ENCODE measurements at places on chromosomes 4 and X. TPM values are rescaled to one million over a fixed set of nuclear protein-coding genes. Genes with fewer than 3 reads are reported as not detected.

The SH2D1A gene
- total RNA-seq: not detected

The TLR10 gene
- not detected for total RNA-seq

GRCh38 chrX:45614853-45615252, 414.2 kb upstream of the DIPK2B start:
- DNase-seq: no peak

DNA sequence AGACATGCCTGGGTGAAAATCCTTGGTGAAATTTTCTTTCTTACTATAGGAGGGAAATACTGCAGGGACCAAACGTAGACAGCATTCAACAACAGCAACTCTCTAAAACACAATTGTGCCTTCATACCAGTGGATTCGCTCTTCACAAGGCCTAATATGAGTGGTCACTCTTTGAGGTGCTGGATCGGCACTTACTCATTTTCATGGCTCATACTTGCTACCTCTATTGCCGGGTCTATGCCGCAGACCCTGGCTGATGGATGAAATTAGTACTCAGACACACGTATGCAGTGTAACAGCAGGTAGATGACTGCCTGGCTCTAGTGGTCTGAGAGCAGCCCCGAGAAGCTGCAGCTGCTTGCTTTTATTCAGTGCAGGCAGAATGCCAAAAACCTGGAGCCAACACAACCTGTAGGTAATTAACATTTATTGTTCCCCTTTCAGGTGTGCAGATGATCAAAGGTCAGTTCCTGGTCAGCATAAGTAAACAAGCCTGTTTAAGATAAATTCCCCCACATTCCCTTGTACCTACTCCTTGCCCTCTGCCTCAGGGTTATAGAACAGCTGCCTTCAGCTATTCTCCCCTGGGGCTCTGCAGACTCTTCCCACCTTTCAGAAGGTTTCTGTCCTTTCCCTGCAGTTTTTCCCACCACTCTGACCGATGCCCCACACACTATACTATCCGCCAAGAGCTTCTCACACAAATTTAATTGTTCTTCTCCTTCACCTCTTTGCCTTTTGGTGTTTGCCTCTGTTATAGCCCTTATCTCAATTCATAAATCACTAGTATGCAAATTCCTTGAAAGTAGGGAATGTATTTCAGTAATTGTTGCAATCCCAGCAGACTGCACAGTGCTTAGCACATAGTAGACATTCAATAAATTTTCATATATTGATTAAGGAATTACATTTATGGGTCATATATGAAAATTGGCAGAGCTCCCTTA, 210.0 kb downstream of the SPANXN3 start:
- DNase-seq: no peak

- no peak for DNase-seq
Measured at GRCh38 chr4:9926586-9926985, 94.7 kb downstream of the SLC2A9 start.

DNA sequence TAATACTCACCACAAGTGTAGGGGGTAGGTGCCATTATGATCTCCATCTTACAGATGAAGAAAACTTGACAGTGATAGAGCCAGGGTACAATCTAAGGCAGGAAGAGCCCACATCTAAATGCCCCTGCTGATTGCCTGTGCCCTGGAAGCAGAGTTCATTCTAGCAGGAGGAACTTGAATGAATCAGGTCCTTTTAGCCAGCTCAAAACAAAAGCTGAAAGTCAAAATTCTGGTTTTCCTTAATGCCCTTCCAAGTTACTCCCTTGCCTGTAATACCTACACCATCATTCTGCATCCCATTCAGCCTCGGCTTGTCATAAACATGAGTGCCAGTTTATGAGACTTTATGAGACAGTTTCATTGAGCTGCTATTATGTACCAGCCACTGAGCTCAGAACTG, 89.6 kb downstream of the SCD5 start:
- no peak for DNase-seq

- peak; percentile 59 for DNase-seq
Measured at GRCh38 chr4:27007507-27007906, 146.9 kb downstream of the STIM2 start.

GRCh38 chr4:113958766-113959538, 20.5 kb downstream of the ARSJ start:
- DNase-seq: peak; percentile 90

DNA sequence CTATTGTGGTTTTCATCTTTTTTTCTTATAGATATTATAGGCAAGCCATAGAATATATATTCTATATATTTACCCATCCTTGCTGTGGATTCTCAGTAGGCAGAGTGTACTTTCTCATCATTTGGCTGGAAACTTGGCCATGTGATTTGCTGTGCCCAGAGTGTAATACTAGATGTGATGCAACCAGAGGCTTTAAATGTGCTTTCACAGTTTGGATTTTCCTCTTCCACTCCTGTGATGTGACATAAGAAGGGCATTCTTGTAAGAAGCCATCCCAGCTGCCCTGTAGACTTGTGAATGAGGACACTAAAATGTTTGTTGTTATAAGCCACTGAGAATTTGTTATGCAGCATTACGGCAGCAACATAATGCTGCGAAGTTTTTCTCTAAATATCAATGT, 10.4 kb upstream of the HPGDS start:
- DNase-seq: no peak

- DNase-seq: peak; percentile 61
Measured at GRCh38 chr4:151231915-151232595, 44.9 kb upstream of the PRSS48 start.

GRCh38 chr4:85152480-85152879, 186.0 kb upstream of the WDFY3 start:
- DNase-seq: no peak
